ENCODE measurements at places on chromosomes 1 and 21. TPM values are rescaled to one million over a fixed set of nuclear protein-coding genes. Genes with fewer than 3 reads are reported as not detected.

DNA sequence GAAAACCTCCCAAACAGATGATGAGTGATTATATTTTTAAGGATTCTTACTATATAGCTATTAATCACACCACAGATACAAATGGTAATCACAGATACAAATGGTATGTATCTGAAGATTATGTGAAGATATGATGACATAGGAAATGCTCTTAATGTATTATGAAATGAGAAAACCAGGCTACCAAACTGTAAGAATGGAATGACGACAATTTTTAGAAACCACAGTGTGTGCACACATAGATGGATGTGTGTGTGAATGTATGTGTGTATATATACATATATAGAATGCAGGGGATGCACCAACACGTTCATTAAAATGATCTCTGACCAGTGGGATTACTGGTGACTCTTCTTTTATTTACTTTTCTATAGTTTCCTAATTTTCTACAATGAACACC, 21.5 kb upstream of the ENAH start:
- DNase-seq = no peak

DNA sequence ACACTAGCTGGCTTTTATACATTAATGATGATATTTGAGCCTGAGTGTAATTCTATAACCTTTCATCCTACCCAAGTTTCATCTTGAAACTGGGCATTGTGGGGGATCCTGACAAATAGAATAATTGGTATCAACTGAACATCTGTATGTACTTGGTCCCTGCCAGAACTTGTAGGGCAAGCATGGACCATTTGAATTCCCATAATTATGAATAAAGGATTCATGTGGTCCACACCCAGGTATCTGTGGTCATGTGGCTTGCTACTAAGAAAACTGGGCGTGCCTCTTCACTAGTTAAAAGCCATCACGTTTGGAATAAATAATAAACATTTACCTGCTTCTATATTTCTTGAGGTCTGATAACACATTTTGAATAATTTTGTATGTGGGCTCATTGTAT, 20.6 kb upstream of the VTCN1 start:
- DNase-seq = no peak

The LCE7A gene
- total RNA-seq = not detected

The KIF26B gene
- 4.0 TPM for total RNA-seq

The SSX2IP gene
- total RNA-seq = 7.7 TPM

The CFAP141 gene
- not detected for total RNA-seq

Measured in heart right ventricle (tissue), 16 donors.